ENCODE measurements at places on chromosomes 4 and X.
A peak's percentile ranks its signal among the peaks of the same experiment; 100 is the strongest.

- ATAC-seq = no peak
Measured at GRCh38 chr4:184282895-184283654, 65.4 kb upstream of the ENPP6 start.

- ATAC-seq = peak; percentile 73
Measured at GRCh38 chrX:110082161-110082560, 79.2 kb downstream of the TMEM164 start.

GRCh38 chr4:73828956-73829355 is 7.5 kb upstream of the CXCL6 start:
- no peak for ATAC-seq

GRCh38 chr4:16416601-16417000 is 190.3 kb upstream of the TAPT1 start:
- ATAC-seq = no peak

- ATAC-seq = no peak
Measured at GRCh38 chr4:95515589-95515988, 33.2 kb downstream of the UNC5C start.

- no peak for ATAC-seq
Measured at GRCh38 chrX:107429090-107429489, 20.4 kb upstream of the FRMPD3 start.

- ATAC-seq = no peak
Measured at GRCh38 chr4:74615411-74615810, 170.5 kb downstream of the AREG start.

GRCh38 chr4:31108762-31109161 is 388.6 kb downstream of the PCDH7 start:
- ATAC-seq = no peak

DNA sequence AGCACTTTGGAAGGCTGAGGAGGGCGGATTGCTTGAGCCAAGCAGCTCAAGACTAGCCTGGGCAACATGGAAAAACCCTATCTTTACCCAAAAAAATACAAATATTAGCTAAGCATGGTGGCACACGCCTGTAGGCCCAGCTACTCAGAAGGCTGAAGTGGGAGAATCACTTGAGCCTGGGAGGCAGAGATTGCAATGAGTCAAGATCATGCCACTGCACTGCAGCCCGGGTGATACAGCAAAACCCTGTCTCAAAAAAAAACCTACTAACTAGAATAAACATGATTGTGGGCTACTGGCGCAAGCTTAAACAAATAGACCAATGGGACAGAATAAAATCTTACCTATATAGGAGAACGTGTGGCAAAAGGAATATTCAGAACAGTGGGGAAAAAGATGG is 7.3 kb downstream of the CDKL2 start:
- no peak for ATAC-seq

GRCh38 chr4:1187182-1187581 is 14.8 kb upstream of the SPON2 start:
- no peak for ATAC-seq

DNA sequence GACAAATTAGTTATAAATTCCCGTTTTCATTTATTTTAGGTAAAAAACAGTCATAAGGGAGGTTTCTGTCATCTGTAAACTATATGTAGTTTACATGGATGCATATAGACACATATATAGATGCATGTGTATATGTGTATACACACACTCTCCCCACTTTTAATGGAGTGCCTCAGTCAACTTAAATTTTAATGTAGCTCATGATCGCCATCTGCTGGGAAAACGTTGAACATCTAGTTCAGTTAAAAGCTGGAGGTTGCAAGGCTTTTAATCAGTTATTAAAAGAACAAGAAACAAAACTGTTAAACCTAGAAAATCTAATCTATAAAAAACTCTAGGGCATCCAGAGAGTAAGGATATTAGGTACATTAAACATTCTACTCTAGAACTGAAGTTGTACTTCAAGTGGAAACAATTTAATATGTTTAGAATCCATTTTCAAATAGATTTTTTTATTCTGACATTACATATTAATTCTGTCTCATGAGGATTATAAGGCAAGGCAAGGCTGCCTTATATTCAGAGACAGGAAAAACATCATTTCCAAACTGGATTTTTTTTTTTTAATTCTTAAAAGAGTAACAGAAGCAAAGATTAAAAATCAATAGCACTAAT is 122.6 kb downstream of the SHISA3 start:
- ATAC-seq = peak; percentile 47

Data from motor neuron (in vitro differentiated cells).